Activated CD4-positive, alpha-beta T cell treated with anti-CD3 and anti-CD28 coated beads for 1 hour (primary cell): ENCODE measurements at places on chromosomes 16 and 17.
A peak's percentile ranks its signal among the peaks of the same experiment; 100 is the strongest.

DNA sequence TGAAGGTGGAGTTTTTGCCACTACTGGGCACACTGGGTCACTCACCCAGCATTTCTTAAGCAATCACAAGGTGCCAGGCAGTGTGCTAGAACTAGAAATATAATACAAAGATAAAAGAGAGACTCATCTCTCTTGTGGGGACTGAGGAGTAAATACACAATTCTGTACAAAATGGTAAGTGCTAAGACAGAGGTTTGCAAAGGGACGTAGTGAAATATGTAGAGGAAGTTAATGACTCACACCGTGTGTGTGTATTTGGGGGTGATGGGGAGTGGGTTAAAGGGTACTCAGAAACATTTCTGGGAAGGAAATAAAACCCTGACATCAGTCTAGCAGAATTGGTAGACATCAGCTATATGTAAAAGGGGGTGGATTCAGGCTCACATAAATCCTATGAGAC, 389.3 kb downstream of the CA10 start:
- no peak for DNase-seq

DNA sequence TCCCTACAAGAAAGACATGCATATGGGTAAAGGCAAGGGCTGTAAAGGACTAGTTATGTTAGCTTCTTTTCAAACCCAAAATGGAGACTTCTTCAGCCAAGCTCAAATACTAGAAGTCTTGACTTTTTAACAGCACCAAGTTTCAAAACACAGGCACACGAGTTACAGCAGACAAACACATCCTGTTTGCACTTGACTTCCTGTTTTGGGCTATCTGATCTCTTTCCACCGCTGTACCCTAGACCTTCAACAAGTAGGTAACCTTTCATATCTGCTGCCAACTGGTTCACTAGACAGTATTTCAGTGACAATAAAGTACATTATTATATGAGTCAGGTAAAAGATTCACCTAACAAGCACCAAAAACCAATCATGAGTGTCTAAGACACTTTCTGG, 12.3 kb downstream of the RFFL start:
- no peak for DNase-seq

DNA sequence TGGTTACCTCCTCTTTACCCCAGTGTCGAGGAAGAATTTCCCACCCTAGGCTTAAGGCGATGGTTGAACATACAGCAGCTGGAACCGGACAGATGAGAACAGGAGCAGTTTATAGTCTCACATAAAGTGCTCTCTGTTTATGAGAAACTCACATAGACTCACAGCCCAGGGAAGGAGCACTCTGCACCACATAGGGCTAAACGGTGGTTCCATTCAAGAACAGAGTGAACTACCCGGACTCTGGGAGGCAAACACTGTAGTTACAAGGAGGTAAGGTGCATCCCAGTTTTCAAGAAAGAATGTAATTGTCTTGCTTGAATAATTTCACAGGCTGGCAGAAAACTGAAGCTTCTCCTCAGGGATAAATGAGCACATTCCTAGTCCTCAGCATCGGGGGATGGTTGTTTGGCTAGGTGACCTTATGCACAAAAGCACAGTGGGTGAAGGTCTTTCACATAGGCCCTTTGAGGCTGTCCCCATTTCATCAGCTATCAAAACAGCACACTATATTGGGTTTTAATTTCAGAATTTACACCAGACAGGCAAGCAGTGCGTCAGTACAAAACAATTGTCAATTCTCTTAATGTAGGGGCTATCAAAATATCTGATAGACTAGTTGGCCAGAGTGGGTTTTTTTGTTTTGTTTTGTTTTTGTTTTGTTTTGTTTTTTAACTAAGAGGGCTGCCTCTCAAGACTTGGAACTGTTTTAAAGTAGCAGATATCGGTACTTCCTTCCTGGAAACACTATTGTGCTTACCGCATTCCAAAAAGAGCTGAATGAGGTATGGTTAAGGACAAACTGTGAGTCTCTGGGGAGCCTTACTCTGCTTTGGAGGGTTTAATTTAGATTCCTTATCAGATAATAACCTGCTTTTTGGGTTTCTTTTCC, 918.1 kb upstream of the CDH8 start:
- DNase-seq: no peak

GRCh38 chr17:72053036-72053435, 67.8 kb upstream of the SOX9 start:
- no peak for DNase-seq

GRCh38 chr17:17723354-17724261, 42.4 kb downstream of the RAI1 start:
- DNase-seq: no peak

- DNase-seq: no peak
Observed at GRCh38 chr17:80566054-80566400, 21.4 kb downstream of the RPTOR start.

- no peak for DNase-seq
Observed at GRCh38 chr17:5126719-5127488, 11.1 kb downstream of the USP6 start.

GRCh38 chr17:54985476-54985875, 16.9 kb downstream of the STXBP4 start:
- no peak for DNase-seq

GRCh38 chr17:45651145-45651709, 132.9 kb upstream of the CRHR1 start:
- no peak for DNase-seq

- DNase-seq: no peak
Observed at GRCh38 chr16:48232493-48233040, 11.5 kb upstream of the LONP2 start.

GRCh38 chr16:74079232-74079586, 217.4 kb upstream of the PSMD7 start:
- DNase-seq: no peak

DNA sequence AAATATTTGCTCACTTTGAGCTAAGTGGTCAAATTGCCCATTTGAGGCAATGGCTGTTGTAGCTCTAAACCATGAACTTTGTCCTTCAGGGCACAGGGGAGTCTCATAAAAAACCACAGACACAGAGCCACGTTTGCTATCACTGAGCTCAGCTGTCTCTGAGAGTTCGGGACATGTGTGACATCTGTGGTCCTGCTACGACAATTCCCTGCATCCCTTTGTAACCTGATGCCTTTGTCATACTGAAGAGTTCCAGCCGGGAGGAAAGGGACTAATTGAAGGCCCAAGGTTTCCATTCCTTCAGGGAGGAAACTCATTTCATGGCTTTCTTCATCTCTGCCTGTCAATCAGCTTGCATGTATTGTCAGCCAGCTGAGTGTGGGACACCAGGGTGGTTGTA, 599.4 kb upstream of the CDH5 start:
- DNase-seq: no peak

GRCh38 chr16:30600929-30601328, 9.3 kb downstream of the ZNF689 start:
- DNase-seq: no peak

- DNase-seq: no peak
Observed at GRCh38 chr17:47718634-47719405, 14.2 kb upstream of the TBX21 start.

DNA sequence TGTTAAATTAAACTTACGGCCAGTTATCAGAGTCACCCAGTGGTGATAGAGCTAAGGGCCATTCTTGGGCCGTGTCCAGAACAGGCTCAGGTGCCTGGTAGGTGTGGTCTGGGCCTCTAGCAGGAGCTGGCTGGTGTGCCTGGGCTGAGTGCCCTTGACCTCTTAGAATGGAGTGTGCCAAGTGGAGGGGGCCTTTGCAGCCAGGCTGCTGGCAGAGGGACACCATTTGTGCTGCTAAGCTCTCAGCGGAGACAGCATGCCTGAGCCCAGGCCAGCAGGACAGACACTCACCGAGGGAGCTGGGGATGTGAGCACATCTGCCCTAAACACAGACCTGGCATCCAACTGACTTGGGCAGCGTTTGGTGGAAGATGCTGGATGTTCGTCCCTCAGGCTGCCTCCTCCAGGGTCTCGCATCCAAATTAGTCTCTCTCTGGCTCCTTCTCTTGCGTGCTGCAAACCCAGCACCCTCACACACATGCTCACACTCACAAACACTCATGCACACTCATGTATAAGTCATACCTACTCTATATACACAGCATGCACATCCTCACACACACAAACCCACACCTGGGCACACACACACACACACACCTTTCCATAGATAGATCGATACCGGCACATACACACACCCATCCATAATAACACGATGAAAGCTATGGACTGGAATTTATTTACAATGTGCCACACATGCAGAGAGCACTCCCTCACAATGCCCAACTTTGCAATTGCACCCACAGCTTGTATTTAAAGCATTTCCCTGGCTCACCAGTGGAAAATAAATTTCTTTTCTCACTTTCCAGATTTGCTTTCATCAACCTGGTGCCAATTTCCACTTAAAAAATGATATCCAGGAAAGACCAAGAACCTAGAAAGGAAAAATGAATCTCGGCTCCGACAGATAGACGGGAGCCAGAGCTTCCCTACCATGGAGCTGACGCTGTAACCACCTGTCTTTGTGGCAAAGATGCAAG, 33.6 kb upstream of the CDH5 start:
- no peak for DNase-seq

DNA sequence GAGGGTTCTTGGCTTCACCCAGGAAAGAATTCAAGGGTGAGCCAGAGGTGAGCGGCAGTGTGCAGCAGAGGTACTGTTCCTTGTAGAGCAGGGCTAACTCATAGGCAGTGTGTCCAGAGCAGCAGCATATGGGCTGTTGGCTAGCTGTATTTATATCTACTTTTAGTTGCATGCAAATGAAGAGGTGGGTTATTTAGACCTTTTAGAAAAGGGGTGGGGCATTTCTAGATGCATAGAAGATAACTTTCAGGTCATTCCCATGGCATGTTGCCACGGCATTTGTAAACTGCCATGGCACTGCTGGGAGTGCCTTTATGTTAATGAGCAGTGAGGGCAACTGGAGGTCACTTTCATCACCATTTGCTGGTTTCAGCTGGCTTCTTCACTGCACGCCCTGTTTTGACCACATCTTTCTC, 141.0 kb downstream of the STX8 start:
- no peak for DNase-seq

GRCh38 chr16:13148836-13149235, 247.4 kb downstream of the SHISA9 start:
- DNase-seq: no peak

DNA sequence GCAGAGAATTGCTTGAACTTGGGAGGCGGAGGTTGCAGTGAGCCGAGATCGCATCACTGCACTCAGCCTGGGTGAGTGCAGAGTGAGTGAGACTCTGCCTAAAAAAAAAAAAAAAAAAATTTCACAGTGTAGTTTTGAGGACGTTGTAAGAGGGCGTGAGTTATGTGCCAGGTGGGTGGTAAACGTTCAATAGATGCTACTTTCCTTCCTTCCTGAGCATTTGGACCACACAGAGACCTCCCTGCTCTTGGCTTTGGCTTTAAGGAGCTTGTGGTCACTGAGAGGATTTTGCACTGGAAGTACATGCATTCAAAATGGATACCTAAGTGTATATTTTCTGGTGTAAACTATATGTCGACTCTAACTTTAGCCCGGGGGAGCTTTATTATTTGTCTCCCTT, 30.5 kb downstream of the SOST start:
- no peak for DNase-seq

DNA sequence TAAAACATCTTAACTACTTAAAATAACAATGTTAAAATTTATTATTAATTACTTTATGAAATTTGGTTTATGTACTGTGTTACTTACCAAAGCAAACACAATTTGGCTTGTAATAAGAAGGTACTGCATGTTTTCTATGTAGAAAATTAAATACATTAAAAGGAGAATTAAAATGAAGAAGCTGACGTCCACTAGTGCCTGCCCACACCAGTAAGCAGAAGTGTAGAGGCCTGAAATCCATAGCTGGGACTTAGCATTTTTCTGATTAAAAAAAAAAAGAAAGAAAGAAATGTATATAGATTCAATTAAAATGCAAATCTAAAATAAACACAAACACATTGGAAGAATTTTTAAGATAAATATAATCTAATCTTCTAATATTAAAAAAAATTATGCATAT, 35.8 kb upstream of the ABCA9 start:
- no peak for DNase-seq

GRCh38 chr17:80292521-80292971, 31.9 kb downstream of the RNF213 start:
- no peak for DNase-seq

- DNase-seq: peak; percentile 61
Observed at GRCh38 chr16:50548125-50548908, at the start of gene NKD1. Gene NKD1 (plus strand): TSS chr16:50548396. CDS start chr16:50548554, 158 bp downstream.

DNA sequence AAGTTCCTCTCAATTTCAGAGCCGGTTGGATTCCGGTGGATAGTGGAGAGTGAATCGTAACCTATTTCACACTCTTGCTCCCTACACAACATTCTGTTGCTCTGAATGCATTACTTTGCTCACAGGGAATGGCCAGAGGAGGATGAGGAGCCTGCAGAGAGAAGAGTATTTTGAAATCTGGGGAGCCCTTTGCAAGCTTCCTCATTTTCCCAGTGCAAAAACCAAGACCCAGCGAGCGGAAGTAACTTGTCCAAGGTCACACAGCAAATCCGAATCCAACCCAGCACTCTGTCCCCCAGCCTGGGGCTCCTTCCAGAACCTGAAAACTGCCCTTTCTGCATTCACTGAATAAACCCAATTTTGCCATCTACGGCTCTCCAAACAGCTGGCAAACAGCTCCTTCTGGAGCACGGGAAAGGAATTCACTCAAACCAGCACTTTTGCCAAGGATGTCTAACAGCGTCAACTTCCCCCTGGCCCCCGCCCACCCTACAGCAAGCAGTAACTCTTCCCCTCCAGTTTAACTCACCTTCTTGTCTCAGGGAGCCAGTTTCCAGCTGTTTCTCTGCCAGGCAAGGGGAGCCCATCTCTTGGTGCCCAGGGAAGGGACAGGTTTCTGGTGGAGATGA, 557 bp downstream of the KCNG4 start:
- no peak for DNase-seq

GRCh38 chr17:32819035-32819434, 57.9 kb downstream of the MYO1D start:
- DNase-seq: no peak

DNA sequence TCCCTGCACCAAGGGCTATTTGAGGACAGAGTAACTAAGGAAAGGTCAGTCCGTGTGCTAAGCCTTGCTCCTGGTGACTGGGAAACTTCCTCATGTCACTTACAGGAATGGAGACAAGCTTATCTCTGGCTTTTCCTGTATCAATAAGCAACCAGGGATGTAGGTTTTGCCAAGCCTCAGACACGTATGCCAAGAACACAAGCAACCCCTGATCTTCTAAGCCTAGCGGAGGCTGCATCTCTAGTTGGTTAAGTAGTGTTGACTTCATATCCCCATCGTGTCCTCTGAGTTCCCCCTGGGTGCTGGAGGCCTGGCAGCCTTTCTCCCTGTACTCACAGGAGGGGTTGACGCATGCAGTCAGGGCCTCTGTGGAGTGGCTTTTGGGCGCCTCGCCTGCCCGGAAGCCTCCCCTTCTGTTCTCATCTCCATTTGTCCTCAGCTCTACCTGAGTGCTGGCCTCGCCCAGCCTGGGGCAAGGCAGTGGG, 1.4 kb upstream of the C1QTNF1 start:
- no peak for DNase-seq

DNA sequence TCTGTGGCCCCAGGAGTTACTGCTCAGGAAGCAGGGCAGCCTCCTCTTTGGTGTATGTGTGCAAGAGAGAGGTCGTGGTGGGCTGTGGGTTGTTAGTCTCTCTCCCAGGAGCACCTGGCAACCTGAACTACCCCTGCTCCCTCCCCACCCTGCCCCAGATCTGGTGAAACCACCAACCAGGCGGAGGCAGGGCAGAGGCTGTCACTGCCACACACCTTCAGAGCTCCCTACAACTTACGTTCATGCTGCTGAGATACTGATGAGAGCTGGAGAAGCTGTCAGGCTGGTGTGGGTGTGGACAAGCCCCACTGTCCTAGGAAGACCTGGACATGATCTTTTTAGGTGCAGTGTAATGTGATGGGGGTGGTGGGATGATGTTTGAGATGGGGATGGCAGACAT, 24.3 kb downstream of the GOSR2 start:
- DNase-seq: no peak

GRCh38 chr17:36817483-36818048, 119.7 kb upstream of the LHX1 start:
- DNase-seq: no peak
